ENCODE measurements at places on chromosomes 13 and 19. TPM values are rescaled to one million over a fixed set of nuclear protein-coding genes. Genes with fewer than 3 reads are reported as not detected.
A peak's percentile ranks its signal among the peaks of the same experiment; 100 is the strongest.

AKAP8 gene
- total RNA-seq = 23.0 TPM

ZNF418 gene
- 6.7 TPM for total RNA-seq

COL4A1 gene
- total RNA-seq = 5,210 TPM

RASIP1 gene
- 0.31 TPM for total RNA-seq

NCR1 gene
- not detected for total RNA-seq

UNC13A gene
- total RNA-seq = 2.0 TPM

DNA sequence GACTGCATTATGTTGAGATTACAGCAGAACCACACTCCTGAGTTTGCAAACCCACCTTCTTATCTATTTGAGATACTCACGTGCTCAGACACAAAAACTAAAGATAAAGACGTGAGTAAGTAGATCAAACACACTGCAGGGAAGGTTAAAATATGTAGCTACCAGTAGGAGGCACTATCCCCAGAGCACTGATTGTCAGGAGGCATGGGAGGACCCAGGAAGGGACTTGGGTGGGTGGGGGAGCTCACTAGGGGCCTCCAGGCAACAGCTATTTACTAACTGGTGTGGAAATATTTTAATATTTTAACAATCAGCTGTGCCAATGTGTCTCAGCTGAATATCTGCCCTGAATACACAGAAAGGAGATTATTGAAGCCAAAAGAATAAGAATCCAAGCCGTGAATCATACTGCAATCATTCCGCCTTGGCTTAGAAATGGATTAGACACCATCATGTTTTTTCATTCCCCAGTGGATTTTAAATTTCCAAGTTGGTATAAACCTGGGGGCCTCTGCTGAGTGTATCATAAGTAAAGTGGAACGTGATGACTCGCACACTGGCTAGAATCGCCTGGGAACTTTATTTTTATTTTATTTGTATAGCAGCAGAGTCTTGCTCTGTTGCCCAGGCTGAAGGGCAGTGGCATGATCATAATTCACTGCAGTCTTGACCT, 73.2 kb upstream of the CACNA1A start:
- no peak for DNase-seq
- H3K27me3 ChIP-seq = peaks cover 4% of the 10 kb centered on the region
- H3K27ac ChIP-seq = no peak overlapping the region

GRCh38 chr13:24624363-24624762, 55.8 kb upstream of the ATP12A start:
- no peaks in the 10 kb centered on the region for H3K36me3 ChIP-seq
- no peak for DNase-seq
- H3K4me1 ChIP-seq = no peaks in the 10 kb centered on the region
- no peak overlapping the region for H3K4me3 ChIP-seq
- no peaks in the 10 kb centered on the region for H3K27me3 ChIP-seq

GRCh38 chr19:14063105-14063504, 1.2 kb upstream of the PALM3 start:
- H3K27me3 ChIP-seq = peaks cover 3% of the 10 kb centered on the region
- no peaks in the 10 kb centered on the region for H3K36me3 ChIP-seq
- no peak for DNase-seq
- peaks cover 6% of the 10 kb centered on the region for H3K4me1 ChIP-seq
- no peak overlapping the region for H3K4me3 ChIP-seq

- H3K27me3 ChIP-seq = no peaks in the 10 kb centered on the region
- H3K36me3 ChIP-seq = no peaks in the 10 kb centered on the region
- no peak overlapping the region for H3K4me3 ChIP-seq
- DNase-seq = no peak
- no peak overlapping the region for H3K27ac ChIP-seq
Observed at GRCh38 chr19:19578252-19578651, 40.2 kb downstream of the CILP2 start.

DNA sequence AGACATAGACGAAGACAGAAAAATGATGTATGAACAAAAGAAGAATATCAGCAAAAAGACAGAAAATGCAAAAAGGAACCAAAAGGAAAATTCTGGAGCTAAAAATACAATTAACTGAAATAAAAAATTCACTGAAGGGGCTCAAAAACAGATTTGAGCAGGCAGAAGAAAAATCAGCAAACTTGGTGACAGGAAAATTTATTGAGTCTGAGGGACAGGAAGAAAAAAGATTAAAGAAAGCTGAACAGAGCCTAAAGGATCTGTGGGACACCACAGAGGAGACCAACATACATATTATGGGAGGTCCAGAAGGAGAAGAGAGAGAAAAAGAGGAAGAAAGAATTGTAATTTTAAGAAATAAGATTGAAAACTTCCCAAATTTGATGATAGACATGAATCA, 7.4 kb upstream of the LSR start:
- H3K27me3 ChIP-seq = peaks cover 49% of the 10 kb centered on the region
- no peak overlapping the region for H3K27ac ChIP-seq
- H3K4me1 ChIP-seq = no peaks in the 10 kb centered on the region
- H3K36me3 ChIP-seq = peaks cover 9% of the 10 kb centered on the region
- no peak overlapping the region for H3K4me3 ChIP-seq

DNA sequence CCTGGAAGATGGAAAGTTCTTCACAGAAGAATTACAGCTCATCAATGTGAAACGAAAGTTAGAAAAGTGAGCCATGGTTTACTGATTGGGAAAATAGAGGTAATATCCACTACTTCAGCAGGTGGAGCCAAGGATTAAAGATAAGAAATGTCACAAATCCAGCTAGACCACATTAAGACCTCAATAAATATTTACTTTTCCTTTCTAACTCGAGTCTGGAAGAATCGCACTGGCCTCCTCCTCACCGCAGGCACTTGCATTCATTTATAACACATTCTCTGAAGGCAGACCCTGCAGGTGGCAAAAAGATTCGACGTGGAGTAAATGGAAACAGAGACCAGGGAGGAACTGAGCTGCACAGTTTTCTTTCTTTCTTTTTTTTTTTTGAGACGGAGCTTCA, 7.4 kb downstream of the SLC35E1 start:
- H3K36me3 ChIP-seq = peaks cover 46% of the 10 kb centered on the region
- H3K4me3 ChIP-seq = no peak overlapping the region
- no peak for DNase-seq
- no peak overlapping the region for H3K27ac ChIP-seq

DNA sequence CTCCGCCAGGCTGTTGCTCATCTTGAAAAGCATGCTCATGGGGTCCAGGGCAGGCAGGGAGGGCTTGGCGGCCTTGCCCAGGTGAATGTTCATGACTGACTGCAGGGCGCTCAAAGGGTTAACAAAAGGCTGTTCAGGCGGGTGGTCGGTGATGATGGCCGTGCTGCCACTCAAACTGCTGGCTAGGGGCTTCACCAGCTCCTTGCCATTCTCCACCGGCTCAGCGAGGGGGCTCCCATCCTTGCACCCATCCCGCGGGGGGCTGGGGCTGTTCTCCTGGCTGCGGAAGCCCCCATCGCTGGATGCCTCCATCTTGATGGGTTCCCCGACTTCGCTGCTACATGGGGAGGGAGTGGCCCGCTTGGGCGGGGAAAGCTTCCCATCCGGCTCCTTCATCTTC, 71.7 kb downstream of the TSHZ3 start:
- no peak overlapping the region for H3K27ac ChIP-seq
- H3K27me3 ChIP-seq = no peaks in the 10 kb centered on the region
- peaks cover 28% of the 10 kb centered on the region for H3K36me3 ChIP-seq
- H3K4me1 ChIP-seq = peaks cover 9% of the 10 kb centered on the region
- H3K4me3 ChIP-seq = no peak overlapping the region

DNA sequence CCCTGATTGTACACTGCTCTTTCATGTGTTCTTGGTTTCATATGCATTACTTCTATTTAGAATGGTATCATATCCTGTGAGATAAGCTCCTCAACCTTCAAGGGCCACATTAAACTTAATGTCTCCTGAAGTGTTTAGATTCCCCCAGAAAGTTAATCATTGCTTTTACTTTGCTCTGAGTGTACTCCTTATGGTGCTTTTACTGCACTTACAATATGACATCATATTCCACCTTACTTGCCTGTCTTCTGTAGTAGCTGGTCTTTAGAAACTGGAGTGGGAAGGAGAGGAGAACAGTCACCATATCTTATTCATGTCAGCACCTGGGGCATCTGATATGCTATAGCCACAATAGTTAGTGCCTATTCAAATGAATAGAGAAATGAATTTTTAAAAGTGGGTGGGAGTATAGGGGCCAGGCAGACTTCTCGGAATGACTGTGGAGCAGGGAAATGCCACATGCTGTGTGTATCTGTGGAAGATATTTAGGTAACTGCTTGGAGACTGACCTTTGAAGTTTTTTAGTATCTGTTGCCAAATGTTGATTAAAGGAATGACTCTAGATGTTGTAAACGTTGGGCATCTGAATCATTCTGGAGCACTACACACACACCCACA, 40.2 kb downstream of the SLAIN1 start:
- no peak overlapping the region for H3K27ac ChIP-seq
- H3K36me3 ChIP-seq = no peaks in the 10 kb centered on the region
- peaks cover 5% of the 10 kb centered on the region for H3K27me3 ChIP-seq

GRCh38 chr13:49616676-49617065, 11.6 kb upstream of the ARL11 start:
- peak overlapping the region; percentile 38 for H3K4me3 ChIP-seq
- no peaks in the 10 kb centered on the region for H3K27me3 ChIP-seq
- H3K27ac ChIP-seq = peak overlapping the region; percentile 96
- H3K36me3 ChIP-seq = no peaks in the 10 kb centered on the region
- peaks cover 16% of the 10 kb centered on the region for H3K4me1 ChIP-seq
- no peak for DNase-seq

GRCh38 chr19:6639439-6639838, 30.5 kb downstream of the TNFSF14 start:
- no peaks in the 10 kb centered on the region for H3K36me3 ChIP-seq
- H3K4me3 ChIP-seq = no peak overlapping the region
- H3K4me1 ChIP-seq = no peaks in the 10 kb centered on the region
- no peak for DNase-seq

DNA sequence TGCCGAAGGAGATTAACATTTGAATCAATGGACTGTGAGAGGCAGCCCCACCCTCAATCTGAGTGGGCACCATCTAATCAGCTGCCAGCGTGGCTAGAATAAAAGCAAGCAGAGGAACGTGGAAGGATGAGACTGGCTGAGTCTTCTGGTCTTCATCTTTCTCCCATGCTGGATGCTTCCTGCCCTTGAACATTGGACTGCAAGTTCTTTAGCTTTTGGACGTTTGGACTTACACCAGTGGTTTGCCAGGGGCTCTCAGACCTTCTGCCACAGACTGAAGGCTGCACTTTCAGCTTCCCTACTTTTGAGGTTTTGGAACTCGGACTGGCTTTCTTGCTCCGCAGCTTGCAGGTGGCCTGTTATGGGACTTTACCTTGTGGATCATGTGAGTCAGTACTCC, 14.7 kb downstream of the NHLRC3 start:
- H3K4me1 ChIP-seq = no peaks in the 10 kb centered on the region
- H3K27me3 ChIP-seq = no peaks in the 10 kb centered on the region
- no peak overlapping the region for H3K4me3 ChIP-seq
- H3K27ac ChIP-seq = no peak overlapping the region
- H3K36me3 ChIP-seq = peaks cover 5% of the 10 kb centered on the region

GRCh38 chr19:33507021-33507956, 14.3 kb downstream of the PEPD start:
- H3K27ac ChIP-seq = no peak overlapping the region
- no peaks in the 10 kb centered on the region for H3K27me3 ChIP-seq
- no peak overlapping the region for H3K4me3 ChIP-seq
- H3K36me3 ChIP-seq = peaks cover 4% of the 10 kb centered on the region
- no peak for DNase-seq

- peaks cover 8% of the 10 kb centered on the region for H3K36me3 ChIP-seq
- H3K27ac ChIP-seq = peak overlapping the region; percentile 100
- H3K4me1 ChIP-seq = peaks cover 44% of the 10 kb centered on the region
- DNase-seq = no peak
- H3K4me3 ChIP-seq = no peak overlapping the region
Observed at GRCh38 chr13:28753946-28754345, 35.2 kb upstream of the SLC46A3 start.

- no peaks in the 10 kb centered on the region for H3K4me1 ChIP-seq
- H3K27me3 ChIP-seq = no peaks in the 10 kb centered on the region
- no peak overlapping the region for H3K4me3 ChIP-seq
- H3K36me3 ChIP-seq = no peaks in the 10 kb centered on the region
Observed at GRCh38 chr13:62906469-62906868, 1490.8 kb upstream of the PCDH20 start.

DNA sequence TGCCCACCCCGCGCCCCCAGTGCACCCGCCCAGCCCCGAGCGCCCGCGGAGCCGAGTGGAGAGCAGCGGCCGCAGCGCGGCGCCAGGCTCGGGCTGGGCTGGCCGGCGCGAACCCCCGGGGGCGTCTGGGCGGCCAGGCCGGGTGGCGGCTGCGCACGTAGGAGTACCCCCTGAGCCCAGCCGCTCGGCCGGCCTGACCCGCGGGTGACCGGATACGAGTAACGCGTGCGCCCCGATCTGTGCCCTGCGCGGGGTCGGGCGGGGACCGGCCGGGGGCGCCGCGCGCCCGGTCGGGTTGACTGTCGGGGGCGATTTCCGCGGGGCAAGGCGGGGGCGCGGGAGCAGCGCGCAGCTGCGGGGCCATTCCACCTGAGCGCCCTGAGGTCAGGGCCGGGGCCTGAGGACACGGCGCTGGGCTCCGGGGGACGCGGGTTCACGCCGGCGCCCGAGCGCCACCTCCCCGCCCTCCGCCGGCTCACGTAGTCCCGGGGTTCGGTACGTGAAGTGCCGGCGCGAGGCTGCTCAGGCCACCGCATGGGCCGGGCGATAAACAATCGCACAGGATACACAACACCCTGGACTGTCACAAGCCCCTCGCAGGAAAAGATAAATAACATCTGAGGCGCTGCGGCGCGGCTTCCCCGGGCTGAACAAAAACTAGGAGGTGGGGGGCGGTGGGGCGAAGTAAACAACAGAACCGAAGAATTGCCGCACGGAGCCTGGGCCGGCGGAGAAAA, 37.6 kb upstream of the FLT1 start:
- no peak for DNase-seq
- peak overlapping the region; percentile 55 for H3K4me3 ChIP-seq
- no peaks in the 10 kb centered on the region for H3K36me3 ChIP-seq
- H3K27ac ChIP-seq = no peak overlapping the region
- H3K4me1 ChIP-seq = peaks cover 9% of the 10 kb centered on the region
- H3K27me3 ChIP-seq = peaks cover 7% of the 10 kb centered on the region

DNA sequence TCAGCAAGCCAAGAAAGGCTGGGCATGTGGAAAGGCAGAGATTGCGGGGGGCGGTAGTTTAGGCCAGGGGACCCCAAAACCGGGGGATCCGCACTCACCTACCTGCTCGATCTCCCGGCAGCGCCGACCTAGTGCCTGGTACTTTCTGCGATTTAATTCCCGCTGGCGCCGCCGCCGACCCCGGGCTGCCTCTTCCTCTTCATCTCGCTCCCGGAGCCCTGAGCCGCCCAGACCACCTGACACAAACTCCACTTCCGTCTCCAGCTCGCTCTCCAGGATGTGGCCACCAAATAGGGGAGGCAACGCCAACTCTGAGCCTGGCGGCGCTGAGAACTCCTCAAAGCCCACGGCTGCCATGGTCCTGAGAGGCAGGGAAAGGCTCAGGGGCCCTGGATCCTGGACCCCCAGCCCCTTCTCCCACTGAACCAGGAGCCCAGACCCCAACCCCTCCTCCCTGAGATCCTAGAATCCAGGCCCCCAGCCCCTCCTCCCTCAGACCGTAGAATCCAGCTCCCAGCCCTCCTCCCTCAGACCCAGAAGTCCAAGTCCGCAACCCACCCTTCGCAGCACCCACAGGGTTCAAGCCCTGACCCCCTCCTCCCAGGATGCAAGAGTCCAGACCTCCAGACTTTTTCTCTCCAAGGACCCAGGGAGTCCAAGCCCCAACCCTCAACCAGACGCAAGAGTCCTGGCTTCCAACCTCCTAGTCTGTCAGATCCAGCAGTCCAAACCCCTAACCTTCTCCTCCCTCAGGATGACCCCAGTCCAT, 933 bp downstream of the TFPT start:
- H3K36me3 ChIP-seq = peaks cover 9% of the 10 kb centered on the region
- peaks cover 32% of the 10 kb centered on the region for H3K4me1 ChIP-seq
- peak overlapping the region; percentile 85 for H3K4me3 ChIP-seq
- peak overlapping the region; percentile 96 for H3K27ac ChIP-seq
- no peaks in the 10 kb centered on the region for H3K27me3 ChIP-seq

GRCh38 chr19:801030-801860, 4.0 kb downstream of the PTBP1 start:
- peak overlapping the region; percentile 78 for H3K27ac ChIP-seq
- no peaks in the 10 kb centered on the region for H3K27me3 ChIP-seq
- H3K4me3 ChIP-seq = peak overlapping the region; percentile 63
- no peak for DNase-seq
